ENCODE measurements at places on chromosomes 1 and 21.
A peak's percentile ranks its signal among the peaks of the same experiment; 100 is the strongest.

DNA sequence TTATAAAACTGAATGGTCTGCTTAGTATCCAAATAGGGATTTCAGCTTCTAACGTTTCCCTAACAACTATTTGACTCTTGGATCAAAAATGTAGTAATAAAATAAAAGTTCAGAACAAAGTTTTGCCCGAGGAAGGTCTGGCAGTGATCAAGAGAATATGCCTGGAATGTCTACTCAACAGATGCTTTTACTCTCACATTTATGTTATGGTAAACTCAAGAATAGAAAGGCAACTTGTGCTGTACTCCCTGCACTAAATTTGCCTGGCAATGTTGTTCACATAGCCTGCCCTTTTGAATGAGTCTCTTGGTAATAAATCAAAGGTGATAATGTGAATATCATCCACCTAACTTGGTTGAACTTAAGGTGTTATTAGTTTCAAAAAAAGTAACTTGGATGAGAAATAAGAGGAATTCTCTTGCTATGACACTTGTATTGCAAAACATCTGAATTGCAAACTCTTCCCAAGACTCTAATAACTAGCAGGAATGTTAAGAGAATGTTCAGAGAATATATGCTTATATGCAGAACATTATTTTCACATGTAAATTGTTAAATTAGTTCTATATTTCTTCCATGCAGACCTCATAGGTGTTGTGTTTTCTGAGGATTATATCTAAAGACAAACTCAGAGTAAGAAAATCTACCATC, 215.8 kb downstream of the COL24A1 start:
- DNase-seq = no peak

GRCh38 chr1:201348211-201348566, 29.3 kb downstream of the TNNT2 start:
- DNase-seq = peak; percentile 32

DNA sequence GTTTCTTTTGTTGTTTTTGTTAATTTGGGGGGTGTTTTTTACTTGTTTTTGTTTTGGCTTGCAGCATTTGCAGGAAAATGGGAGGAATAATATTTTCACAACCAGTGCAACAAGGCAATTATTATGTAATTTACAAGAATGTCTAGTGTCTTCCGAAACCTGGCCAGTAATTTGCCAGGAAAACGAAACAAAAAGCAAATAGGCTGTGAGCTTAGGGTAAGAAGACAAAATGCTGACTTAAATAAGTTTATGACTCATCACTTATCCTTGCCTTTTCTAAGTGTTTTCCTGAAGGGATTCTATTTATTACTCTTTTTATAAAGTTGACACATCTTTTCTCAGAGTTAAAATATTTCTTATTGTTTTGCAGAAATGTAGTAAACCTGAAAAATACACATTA, 49.8 kb downstream of the KCNT2 start:
- no peak for DNase-seq

- DNase-seq = no peak
These were observed 218.2 kb downstream of the BRINP3 start for GRCh38 chr1:190259424-190259823.

GRCh38 chr1:23910553-23911246, 2.5 kb downstream of the CNR2 start:
- DNase-seq = no peak

GRCh38 chr21:41596241-41596925, 88.4 kb upstream of the TMPRSS2 start:
- no peak for DNase-seq

GRCh38 chr1:145891587-145892485, 6.2 kb upstream of the ANKRD35 start:
- DNase-seq = peak; percentile 99

DNA sequence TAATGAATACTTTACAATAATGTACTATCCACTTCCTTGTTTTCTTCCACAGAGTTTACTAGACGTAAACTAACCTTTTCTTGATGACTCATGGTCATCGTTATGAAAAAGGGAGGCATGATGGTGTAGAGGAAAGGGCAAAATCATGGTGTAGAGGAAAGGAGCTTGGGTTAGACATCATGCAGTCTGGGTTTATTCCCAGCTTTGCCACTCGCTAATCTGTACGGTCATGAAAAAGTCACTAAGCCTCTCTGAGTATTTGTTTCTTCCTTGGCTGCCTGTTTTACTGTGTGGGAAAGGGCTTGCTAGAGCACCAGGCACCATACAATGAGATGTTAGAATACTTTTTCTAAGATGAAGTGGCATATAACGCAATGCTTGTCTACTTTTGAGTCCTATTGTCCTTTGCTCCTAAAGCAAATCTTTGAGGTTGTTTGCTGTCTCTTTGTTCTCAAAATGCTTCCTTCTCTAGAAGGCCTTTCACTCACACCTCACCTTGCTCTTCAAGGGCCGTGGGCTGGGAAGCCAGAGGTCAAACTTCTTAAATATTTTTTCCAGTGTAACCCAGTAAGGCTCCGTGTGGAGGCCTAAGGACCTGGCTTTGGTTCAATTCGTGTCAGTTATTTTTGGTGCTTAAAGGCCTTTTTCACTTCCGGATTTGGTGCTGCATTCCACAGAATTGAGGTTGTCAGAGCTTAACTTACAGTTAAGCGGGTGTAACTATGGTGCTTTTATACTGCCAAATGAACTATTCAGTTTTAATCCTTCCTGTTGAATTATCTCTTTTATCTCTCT, 9.9 kb upstream of the ETV3 start:
- DNase-seq = no peak

- no peak for DNase-seq
These were observed 390.4 kb downstream of the NTNG1 start for GRCh38 chr1:107531065-107531908.

DNA sequence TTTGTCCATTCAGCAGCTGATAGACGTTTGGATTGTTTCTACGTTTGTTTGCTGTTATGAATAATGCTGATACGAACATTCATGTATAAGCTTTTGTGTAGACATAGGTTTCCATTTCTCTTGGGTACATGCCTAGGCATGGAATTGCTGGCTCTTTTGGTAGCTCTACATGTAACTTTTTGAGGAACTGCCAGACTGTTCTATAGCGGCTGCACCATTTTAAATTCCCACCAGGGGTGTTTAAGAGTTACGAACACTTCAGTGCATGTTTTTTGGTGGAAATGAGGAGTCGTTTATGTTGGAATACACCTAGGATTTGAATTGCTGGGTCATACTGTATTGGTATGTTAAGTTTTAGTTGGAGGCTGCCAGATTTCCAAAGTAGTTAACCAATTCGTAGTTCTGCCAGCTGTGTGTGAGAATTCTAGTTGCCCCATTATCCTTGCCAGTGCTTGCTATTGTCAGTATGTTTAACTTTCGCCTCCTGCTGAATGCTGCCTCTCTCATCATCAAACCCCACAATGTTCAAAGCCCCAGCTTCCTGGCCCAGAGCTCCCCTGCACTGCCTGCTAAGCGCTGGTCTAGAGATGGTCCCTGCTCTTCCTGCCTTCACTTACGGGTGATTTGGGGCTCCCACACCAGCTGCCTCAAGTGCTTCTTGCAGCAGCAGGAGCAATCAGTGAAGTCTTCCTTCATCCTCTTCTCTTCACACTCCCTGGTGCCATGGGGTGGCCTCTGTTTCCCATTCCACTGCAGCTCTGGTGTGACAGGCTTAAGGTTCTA, 81.0 kb downstream of the MAN1C1 start:
- DNase-seq = no peak

- DNase-seq = no peak
These were observed 29.6 kb downstream of the PRSS38 start for GRCh38 chr1:227845147-227845458.

GRCh38 chr1:245306628-245307410, 152.0 kb downstream of the KIF26B start:
- DNase-seq = peak; percentile 57

DNA sequence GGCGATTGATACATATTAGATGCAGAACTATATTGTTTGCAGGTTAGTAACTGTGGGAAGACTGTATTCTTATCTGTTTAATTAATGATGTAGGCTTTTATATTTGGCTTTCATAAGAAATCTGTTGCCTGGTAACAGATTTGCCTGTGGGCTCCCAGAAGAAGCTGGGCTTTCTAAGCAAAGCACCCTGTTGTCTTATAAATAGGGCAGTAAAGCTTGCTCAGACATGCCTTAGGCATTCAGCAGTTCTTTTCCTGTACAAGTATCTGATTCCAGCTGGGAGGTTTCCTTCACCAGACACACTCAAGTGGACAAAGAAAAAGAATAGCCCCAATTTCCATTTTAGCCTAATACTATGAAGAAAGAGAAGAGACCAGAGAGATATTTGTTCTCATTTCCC, 524.0 kb downstream of the LRRIQ3 start:
- DNase-seq = peak; percentile 47

- peak; percentile 79 for DNase-seq
These were observed 6.3 kb downstream of the INTS11 start for GRCh38 chr1:1318131-1318652.

- DNase-seq = peak; percentile 27
These were observed 2.7 kb downstream of the EPHX1 start for GRCh38 chr1:225812488-225813213.

GRCh38 chr1:91226741-91227140, 177.9 kb downstream of the HFM1 start:
- no peak for DNase-seq

DNA sequence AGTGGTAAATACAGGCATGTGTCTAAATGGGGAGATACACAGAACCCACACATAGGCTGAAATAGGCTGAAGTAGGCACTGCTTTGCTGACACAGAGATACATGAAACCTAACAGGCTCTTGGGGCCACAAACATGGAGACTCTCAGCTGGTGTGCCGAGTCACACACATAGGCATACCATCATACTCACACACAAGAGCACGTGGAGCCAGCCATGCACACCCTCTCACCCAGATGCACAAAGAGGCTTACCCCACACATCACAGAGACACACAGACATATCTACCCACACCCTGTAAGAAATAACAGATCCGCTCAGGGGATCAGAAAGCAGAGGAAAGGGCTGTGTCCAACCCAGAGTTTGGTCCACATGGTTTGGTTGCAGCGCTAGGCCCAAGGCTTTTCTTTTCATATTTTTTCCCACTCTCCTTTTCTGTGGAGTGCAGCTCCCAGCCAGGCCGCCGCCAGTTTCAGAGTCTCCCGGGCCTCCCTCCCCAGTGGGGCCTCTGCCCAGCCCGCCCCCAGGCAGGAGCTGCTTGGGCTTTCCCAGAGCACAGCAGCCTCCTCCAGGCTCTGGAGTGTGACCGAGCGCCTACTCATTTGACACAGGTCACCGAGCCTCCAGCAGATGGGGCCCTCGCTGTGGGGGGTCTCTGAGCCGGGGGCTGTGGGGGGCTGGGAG, 3.9 kb upstream of the POU3F1 start:
- DNase-seq = no peak

- DNase-seq = no peak
These were observed 137.6 kb downstream of the ZMYM4 start for GRCh38 chr1:35406103-35406502.

DNA sequence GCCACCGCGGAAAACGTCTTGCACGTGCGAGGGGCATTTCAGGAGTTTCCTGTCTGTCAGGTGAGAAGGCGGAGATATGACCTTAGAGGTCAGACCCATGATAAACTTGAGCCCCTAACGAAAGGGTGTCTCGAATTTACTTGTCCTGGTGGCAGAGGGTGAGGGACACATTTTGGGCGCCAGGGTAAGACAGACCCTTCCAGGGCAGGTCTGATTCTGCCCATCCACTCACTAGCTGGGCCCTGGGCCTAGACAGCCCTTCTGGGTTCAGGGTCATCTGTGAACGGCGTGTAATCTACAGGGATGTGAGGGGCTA, 395 bp upstream of the CSRP1 start:
- DNase-seq = no peak

DNA sequence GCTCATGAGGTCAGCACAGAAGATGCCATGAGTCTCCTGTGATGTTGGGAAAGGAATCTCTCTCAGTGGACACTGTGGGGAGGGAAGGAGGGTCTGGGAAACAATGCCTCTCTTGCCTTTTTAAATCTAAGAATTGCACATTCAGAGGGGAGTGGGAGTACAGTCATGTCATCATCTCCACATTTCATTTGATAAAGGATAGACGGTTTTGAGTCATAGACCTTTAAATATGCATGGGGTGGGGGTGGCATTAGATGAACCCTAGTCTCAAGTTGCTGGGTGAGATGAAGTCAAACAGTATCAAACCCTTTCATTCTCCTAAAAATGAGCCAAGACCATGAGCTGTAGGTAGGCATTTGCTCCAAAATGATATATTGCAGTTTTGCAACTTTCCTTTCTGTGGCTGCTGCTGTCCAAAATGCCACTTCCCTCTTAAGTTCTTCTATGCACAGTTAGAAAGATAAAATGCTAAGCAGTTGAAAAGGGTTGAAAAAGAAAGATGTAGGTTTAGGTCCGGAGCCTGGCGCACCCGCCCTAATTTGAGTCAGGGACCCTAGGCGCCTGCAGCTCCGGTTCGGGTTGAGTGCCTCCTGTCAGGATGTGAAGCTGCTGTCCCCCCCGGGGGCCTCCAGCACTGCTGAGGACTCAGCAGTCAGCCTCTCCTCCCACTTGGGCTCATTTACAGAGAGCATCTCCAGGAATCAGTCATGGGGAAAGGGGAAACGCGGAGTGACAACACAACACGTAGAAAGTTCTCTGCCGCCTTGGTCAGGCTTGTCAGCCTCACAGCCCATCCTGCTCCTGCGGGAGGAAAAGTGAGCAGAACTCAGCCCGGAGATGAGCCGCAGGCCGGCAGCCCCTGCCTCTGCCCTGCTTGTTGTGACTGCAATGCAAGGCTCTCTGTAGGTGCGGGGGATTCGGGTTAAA, 479.3 kb upstream of the RUNX1 start:
- DNase-seq = peak; percentile 63

DNA sequence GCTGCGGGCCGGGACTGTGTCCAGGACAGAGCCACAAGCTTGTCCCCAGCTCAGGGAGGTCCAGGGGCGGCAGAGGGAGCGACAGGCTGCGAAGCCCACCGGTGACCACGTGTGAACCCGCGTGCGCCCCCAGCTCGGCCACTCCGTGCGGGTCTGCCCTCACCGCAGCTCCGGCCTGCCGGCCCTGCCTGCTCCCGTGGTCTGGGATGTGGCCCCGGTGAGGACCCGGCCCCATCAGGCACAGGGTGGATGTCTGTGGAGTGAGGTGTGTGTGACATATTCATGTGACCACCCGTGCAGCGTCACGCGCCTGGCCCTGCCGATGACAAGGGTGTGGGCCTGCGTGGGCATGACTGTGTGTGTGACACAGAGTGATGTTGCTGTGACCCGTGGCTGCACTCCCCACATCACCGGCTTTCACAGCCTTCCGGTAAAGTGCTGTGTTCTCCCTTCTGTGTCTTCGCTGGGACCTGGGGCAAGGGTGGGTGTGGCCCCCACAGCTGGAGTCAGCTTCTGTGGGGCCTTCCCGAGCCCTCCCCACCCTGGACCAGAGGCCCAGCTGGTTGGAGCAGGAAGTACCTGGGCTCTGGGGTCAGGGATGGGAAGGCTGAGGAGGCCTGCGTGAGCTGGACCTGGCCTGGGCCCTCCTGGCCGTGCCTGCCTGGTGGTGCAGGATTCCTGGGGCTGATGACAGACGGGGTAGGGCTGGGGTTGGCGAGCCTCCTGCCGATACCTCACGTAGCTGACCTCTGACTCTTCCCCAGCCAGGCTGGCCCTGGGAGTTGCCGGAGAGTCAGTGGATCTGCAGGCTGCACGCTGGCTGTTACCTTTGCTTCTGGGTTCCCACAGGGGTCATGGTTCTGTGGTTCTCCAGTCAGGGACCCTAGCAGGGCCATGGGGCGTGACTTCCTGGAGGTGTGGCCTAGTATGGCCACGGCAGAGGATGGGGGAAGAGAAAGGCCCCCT, 4.1 kb downstream of the RNF223 start:
- no peak for DNase-seq

Data from NCI-H345 (cell line).